ENCODE measurements at places on chromosomes 11 and 22.

GRCh38 chr11:35814720-35815305 is 129.0 kb upstream of the LDLRAD3 start:
- no peak for DNase-seq

- DNase-seq = no peak
Observed at GRCh38 chr11:129896062-129896461, 684 bp upstream of the NFRKB start.

DNA sequence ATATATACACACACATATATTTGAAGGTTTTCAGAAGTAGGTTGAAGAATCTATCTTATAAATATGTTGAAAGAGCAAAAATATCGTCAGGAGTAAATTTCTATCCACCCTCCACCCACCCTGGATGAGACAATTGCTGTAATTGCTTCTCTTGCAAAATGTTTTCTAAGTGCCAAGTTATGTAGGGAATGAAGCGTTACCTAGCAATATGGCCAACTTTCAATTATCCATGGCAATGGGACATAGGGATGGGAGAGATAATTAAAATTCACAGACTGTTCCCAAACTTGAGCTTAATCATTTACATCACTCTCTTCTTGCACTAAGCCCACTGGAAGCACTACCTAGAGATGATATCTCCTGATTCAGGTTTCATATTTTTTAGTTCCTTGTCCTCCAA is 806.2 kb upstream of the RAG2 start:
- DNase-seq = no peak

GRCh38 chr11:59960502-59961381 is 3.1 kb upstream of the OOSP4A start:
- no peak for DNase-seq

DNA sequence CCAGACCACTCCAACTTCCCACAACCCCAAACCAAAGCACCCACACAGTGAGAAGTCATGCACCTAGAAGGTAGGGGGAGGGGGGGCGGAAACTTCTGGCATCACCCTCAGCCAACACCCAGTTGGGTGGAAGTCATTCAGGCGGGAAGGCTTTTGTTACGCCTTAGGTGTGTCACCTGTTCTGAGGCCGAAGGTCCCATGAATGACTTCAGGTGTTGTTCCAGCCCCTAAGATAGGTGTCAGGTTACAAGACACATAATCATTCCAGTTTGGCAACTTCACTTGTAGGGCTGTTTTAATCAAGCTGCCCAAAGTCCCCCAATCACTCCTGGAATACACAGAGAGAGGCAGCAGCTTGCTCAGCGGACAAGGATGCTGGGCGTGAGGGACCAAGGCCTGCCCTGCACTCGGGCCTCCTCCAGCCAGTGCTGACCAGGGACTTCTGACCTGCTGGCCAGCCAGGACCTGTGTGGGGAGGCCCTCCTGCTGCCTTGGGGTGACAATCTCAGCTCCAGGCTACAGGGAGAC is at the start of gene TMPRSS4:
TMPRSS4 (plus strand) TSS at position 325 of the 528 bp plus-strand sequence. CDS start 225 bp downstream, outside the sequence.
- no peak for DNase-seq

GRCh38 chr11:58914821-58915543 is 24.3 kb upstream of the GLYATL1 start:
- DNase-seq = no peak

GRCh38 chr11:21588754-21589153 is 604.1 kb upstream of the ANO5 start:
- no peak for DNase-seq

GRCh38 chr11:134564472-134565200 is 152.6 kb upstream of the B3GAT1 start:
- no peak for DNase-seq

DNA sequence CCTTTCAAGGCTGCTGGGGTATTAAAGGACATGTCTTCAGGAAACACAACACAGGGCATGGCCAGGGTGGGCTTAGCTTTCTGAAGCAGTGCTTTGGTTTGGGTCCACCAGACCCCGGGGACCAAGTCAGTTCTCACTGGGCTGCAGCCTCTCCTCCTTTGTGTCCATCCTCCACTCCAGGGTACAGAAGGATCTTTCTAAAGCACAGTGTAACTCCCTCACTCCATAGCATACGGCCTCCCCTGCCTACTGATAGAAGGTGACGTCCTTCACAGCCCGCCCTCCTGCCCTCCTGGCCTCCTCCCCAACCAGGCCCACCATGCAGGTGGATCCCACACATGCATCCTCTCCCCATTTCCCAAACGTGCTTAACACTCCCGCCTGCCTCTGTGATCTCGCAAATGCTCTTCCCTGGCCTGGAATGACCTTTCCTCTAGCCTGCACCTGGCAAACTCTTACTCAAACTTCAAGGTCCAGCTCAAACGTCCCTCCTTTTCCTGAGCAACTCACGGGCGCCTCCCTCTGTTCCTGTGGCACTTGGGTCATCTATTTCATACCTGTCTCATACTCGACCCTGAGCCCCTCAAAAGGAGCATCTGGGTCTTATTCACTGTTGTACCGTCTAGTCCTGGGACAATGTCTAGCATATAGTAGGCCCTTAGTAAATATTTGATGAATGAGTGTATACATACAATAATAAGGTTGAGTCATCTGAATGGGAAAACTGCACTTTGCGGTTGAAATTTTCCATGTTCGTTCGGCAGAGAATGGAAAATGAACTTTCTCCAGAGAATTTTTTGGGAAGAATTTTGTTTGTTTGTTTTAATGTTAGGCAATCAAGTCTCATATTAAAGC is 187.7 kb downstream of the EFCAB6 start:
- no peak for DNase-seq

- DNase-seq = no peak
Observed at GRCh38 chr11:6397156-6397555, 6.9 kb downstream of the SMPD1 start.

- peak; percentile 7 for DNase-seq
Observed at GRCh38 chr22:46684706-46685105, 53.3 kb downstream of the CERK start.

Measured in NCI-H1092 (cell line).